ENCODE measurements at places on chromosomes 3 and 15.
A peak's percentile ranks its signal among the peaks of the same experiment; 100 is the strongest.

DNA sequence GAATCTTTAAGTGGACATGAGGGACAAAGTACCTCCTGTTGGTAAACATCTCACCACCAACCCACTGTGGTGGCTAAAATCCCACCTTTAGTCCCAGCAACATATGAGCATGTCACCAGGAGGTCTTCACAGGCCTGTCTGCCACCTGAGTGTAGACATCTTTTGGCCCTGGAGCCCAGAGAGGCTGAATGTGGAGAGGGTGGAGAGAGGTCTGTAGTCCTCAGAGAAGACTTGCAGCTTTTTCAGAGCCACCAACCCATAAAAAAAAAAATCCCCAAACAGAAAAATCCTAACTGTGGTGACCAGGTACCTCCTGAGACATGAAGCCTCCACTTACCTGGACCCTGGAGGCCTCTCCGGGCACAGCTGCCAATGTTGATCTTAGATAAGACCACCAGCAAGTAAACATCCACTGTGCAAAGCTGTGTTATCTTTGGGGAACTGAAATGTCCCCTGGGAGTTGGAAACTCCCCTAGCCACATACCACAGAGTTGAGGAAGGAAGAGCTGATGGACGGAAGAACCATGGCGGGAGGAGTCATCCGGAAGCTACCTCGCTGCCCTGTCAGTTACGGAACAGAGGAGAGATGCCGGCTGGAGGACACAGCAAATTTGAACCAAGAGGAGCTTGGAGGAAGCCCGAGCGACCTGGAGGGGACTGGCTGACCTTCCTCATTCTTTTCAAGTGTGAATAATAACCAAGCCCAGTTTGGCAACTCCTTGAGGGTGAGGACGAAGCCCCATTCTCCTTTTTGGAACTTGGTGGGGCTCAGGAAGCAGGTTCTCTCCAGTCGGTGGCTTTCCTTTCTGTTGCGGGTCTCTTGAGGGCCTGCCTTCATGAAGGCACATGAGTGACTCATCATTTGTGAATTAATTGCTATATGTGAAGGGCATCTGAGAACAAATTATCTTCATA lies at the start of gene GHRL:
Gene GHRL, minus strand, starts transcription at position 443 of the 915 bp plus-strand sequence. CDS start 2,767 bp downstream, outside the sequence.
- DNase-seq, result no peak

- DNase-seq, result peak; percentile 84
Observed at GRCh38 chr15:33194704-33195670, at the start of gene FMN1. Gene FMN1, minus strand, starts transcription at chr15:33194714. Its CDS starts 39,800 bp downstream, at chr15:33154914.

GRCh38 chr3:42721690-42722089 lies 19.1 kb upstream of the HHATL start:
- DNase-seq, result no peak

DNA sequence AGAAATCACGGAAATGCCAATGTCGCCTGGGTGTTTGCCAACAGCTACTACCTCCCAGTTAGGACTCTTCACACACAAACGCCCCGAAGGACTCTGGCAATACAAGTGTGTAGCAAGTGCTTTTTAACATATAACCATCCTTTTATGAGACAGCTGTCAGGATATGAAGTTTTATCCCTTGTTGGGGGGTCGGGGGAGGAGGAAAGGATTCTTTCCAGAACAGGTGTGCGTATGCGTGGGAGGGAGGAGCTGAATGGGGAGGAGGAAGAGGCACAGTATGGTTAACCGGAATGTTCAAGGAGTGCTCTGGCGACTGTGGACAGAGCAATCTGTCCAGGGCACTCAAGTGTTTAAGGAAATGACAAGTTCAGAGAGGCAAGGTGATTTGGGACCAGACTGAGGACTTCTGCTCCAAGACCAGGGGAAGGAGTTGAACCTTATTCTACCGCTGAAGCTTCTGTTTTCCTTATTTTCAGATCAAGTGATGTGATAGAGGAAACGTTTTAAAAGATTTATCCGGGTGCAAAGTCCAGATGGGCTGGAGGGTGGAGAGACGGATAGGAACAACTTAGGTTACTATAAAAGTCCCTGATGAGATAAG lies 1.3 kb downstream of the TSPAN3 start:
- DNase-seq, result no peak

- DNase-seq, result no peak
Observed at GRCh38 chr3:158911586-158911985, 109.7 kb downstream of the MFSD1 start.

All from right lobe of liver (tissue), 6 donors.